PC-3 (cell line): ENCODE measurements at places on chromosomes 4 and X.
A peak's percentile ranks its signal among the peaks of the same experiment; 100 is the strongest.

- DNase-seq = no peak
Measured at GRCh38 chr4:38659346-38659745, 4.7 kb upstream of the KLF3 start.

DNA sequence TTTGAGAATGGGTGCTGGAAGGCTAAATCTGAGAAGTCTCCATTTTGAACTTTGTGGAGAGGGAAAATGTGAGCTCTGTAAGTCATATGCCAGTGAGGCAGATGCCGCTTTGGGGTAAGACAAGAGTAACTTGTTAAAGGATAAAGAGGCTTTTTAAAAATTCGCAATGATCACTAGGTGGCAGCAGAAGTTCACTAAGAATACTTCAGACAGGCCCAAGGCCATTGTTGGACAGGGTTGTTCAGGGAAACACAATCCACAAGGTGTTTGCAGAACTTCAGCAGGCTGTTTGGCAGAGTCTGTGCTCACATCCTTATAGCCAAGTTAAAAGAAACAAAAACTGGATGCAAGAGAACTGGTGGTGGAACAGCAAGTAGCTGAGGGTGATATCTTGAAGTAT is 13.7 kb upstream of the PIGA start:
- DNase-seq = peak; percentile 83

- DNase-seq = no peak
Measured at GRCh38 chr4:53147711-53148110, 218.2 kb downstream of the SCFD2 start.

- peak; percentile 86 for DNase-seq
Measured at GRCh38 chrX:120790118-120790517, 85.5 kb downstream of the CT47B1 start.

GRCh38 chrX:46325312-46325877 is 219.8 kb downstream of the ZNF674 start:
- peak; percentile 96 for DNase-seq
